ENCODE measurements at places on chromosomes 7 and 10.

- no peak for DNase-seq
Observed at GRCh38 chr7:26393818-26394217, 102.2 kb downstream of the SNX10 start.

DNA sequence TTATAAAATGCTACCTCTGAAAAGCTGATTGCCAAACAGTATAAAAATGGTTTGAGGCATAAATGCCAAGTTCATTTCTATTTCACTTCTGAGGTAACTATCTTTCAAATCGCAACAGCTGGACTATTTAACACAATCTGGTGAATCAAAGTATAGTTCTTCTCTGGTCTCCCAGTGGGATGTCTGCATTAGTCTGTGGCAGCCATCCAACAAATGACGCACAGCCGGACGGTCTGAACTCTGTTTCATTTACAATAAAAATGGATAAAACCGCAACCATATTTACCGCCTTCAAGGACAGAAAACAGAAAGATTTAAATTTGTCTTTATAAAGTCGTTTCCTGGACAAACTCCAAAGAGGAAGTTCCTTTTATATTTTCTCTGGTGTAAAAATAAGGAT lies 41.9 kb downstream of the ENO4 start:
- DNase-seq, result no peak

- no peak for DNase-seq
Observed at GRCh38 chr7:108340856-108341411, 115.3 kb downstream of the NRCAM start.

DNA sequence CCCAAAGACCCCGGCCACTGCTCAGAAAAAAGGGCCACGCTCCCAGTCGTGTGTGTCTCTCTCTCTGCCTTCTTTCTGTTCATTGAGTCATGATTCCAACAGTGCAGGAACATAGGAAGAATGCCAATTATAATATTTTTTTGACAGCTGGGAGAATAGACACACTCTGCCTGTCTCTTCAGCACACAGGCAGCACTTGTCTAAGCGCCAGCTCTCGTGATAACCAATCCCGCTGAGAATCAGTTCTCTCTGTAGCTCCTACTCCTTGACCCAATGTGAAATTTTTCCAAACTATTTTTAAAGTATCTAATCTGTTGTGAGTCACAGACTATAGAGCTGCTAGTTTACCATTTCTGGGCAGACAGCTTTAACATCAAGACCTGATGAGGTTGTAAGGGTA lies 145.7 kb upstream of the RHEB start:
- no peak for DNase-seq

GRCh38 chr7:23264916-23265458 lies 18.4 kb downstream of the GPNMB start:
- no peak for DNase-seq

GRCh38 chr10:43114743-43115611 lies 23.3 kb upstream of the CSGALNACT2 start:
- no peak for DNase-seq
